ENCODE measurements at places on chromosomes 5 and 9.
A peak's percentile ranks its signal among the peaks of the same experiment; 100 is the strongest.

- no peak overlapping the region for H3K4me3 ChIP-seq
- H3K27ac ChIP-seq: no peak overlapping the region
- H3K27me3 ChIP-seq: peaks cover 22% of the 10 kb centered on the region
- DNase-seq: peak; percentile 22
Observed at GRCh38 chr5:138276402-138277054, 2.1 kb upstream of the GFRA3 start.

DNA sequence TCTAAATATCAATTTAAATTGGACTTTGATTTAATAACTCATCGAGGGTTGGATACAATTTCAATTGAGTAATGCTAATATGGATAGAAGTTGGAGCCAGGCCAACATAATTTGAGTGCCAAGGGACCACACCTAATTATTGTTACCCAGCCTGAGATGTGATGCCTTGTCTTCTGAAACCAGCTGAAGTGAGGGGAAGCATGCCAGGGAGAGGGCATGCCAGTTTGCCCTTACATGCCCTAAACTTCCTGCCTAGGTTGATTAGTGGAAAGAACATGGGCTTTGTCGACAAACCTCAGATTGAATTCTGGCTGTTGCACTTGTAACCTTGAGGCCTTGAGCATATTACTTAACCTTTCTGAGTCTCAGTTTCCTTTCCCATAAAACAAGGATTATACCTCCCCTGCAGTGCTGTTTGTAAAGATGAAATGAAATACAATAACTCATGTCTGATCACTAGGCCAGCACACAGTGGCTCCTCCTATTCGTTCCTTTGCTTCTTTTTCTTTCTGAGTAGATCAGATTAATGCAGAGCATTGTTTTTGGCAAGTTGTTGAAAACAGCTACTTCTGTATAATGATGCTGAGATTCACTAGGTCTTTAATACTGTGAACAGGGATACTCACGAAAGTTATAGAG, 412.8 kb downstream of the TLE4 start:
- H3K4me3 ChIP-seq: no peak overlapping the region

- no peaks in the 10 kb centered on the region for H3K27me3 ChIP-seq
- no peak overlapping the region for H3K27ac ChIP-seq
- no peaks in the 10 kb centered on the region for H3K4me1 ChIP-seq
- DNase-seq: no peak
- no peaks in the 10 kb centered on the region for H3K36me3 ChIP-seq
Observed at GRCh38 chr5:117561531-117561930, 986.9 kb upstream of the SEMA6A start.

GRCh38 chr9:37002413-37003217, 31.5 kb downstream of the PAX5 start:
- H3K4me1 ChIP-seq: no peaks in the 10 kb centered on the region
- DNase-seq: peak; percentile 8
- H3K27me3 ChIP-seq: peaks cover 12% of the 10 kb centered on the region
- H3K4me3 ChIP-seq: no peak overlapping the region
